ENCODE measurements at places on chromosomes 5 and 9.

- no peak overlapping the region for H3K4me3 ChIP-seq
- H3K27me3 ChIP-seq, result no peaks in the 10 kb centered on the region
- no peaks in the 10 kb centered on the region for H3K36me3 ChIP-seq
- DNase-seq, result no peak
- H3K4me1 ChIP-seq, result peaks cover 1% of the 10 kb centered on the region
These were observed 111.7 kb upstream of the BOD1 start for GRCh38 chr5:173727839-173728778.

DNA sequence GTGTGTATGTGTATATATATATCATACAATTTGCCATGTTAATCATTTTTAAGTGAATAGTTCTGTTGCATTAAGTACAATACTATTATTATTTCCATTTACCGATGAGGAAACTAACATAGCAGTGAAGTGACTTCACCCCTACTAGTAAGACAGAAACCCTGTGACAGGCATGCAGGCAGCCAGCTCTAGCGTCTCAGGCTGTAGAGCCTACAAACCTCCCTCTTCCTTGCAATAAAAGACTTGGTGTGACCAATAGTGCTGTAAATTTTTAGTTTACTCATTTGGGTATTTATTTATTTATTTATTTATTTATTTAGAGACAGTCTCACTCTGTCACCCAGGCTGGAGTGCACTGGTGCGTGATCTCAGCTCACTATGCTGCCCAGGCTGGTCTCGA is 24.7 kb downstream of the FNBP1 start:
- peaks cover 68% of the 10 kb centered on the region for H3K4me1 ChIP-seq
- peaks cover 14% of the 10 kb centered on the region for H3K36me3 ChIP-seq
- no peak for DNase-seq

GRCh38 chr9:97571664-97572063 is 61.5 kb downstream of the TSTD2 start:
- peaks cover 1% of the 10 kb centered on the region for H3K27me3 ChIP-seq
- no peak for DNase-seq
- no peak overlapping the region for H3K27ac ChIP-seq

DNA sequence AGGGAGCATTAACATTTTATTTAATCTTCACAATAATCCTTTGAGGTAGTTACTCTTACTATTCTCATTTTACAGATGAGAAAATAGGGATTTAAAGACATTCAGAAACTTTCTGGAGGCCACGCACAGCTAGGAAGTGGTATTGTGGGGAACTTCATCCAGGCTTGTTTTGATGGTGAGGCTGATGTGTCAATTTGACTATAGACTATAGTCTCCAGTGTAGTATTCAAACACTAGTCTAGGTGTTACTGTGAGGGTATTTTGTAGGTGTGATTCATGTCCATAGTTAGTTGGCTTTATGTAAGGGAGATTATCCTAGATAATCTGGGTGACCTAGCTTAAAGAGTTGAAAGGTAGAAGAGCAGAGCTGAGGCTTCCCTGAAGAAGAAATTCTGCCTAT is 54.1 kb upstream of the ELL2 start:
- H3K4me1 ChIP-seq, result no peaks in the 10 kb centered on the region
- no peaks in the 10 kb centered on the region for H3K27me3 ChIP-seq
- H3K4me3 ChIP-seq, result no peak overlapping the region
- DNase-seq, result no peak
- H3K27ac ChIP-seq, result no peak overlapping the region

GRCh38 chr5:36444582-36445418 is 143.1 kb upstream of the RANBP3L start:
- no peaks in the 10 kb centered on the region for H3K4me1 ChIP-seq
- H3K27me3 ChIP-seq, result peaks cover 14% of the 10 kb centered on the region
- H3K36me3 ChIP-seq, result no peaks in the 10 kb centered on the region

DNA sequence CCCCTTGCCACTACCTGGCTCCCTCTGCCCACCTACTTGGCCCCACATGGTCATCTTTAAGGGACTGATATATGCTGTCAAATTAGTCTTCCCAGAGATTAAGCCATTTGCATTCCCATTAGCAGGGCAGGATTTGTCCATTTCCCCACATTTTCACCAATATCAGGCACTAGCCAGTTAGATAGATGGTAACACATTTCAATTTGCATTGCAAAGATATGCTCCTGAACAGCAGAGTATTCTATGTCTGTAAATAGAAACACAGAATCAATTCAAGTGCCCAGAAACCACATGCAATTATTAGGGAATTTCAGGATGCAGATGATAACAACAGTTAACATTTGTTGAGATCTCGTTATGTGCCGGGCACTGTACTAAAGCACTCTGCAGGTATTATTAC is 92.6 kb upstream of the IL12B start:
- no peak overlapping the region for H3K4me3 ChIP-seq
- H3K27ac ChIP-seq, result no peak overlapping the region
- peaks cover 15% of the 10 kb centered on the region for H3K4me1 ChIP-seq
- H3K27me3 ChIP-seq, result no peaks in the 10 kb centered on the region
- DNase-seq, result no peak

DNA sequence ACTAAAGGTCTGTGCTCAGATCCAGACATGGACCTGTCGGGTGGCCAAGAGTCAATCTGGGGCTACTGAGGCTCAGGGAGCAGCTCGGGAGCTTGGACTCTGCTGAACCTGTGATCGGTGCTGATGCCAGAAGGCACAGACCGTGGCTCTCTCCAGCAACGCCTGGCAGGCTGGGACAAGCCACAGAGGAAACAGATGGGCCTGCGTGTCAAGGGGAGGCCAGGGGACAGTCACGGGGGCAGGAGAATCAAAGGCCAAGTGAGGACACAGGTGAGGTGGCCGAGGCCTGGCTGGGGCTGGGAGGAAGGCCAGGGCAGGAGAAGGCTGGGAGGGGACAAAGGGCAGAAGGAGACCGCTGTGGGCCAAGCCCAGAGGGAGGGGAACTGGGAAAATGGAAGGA is 43.4 kb downstream of the EPB41L4B start:
- no peak overlapping the region for H3K27ac ChIP-seq
- no peak overlapping the region for H3K4me3 ChIP-seq
- H3K36me3 ChIP-seq, result no peaks in the 10 kb centered on the region
- no peaks in the 10 kb centered on the region for H3K4me1 ChIP-seq
- DNase-seq, result no peak
- H3K27me3 ChIP-seq, result peaks cover 19% of the 10 kb centered on the region

DNA sequence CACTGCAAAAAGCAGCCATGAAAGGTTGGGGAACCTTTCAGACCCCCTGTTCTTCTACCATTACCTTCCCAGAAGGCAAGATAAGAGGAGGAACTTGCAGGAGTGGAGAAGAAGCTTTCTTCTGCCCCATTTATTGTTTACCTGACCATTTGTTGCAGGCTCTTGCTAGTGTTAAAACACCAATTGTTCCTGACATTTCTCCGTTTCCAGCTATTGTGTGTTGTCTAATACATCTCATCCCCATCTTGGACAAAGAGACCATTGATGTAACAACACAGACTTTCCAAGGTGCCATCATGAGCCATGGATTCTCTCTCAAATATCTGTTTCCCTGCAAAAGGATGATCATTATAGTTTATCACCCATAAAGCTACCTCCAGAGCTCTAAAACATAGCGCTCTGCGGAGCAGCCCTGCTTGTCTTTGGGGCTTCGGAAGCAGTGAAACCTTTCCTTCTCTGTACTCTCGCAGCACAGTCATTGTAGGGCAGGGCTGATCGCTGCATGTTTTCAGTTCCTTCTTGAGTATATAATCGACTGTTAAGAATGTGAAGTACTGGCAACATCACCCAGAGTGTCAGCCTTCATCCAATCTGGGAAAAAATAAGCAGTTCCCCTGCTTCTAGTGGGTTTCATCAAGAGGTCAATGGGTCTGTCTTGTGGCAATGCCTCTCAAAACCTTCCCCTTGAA is 680.0 kb downstream of the SEMA5A start:
- no peaks in the 10 kb centered on the region for H3K36me3 ChIP-seq
- no peak for DNase-seq
- H3K27me3 ChIP-seq, result no peaks in the 10 kb centered on the region
- no peak overlapping the region for H3K27ac ChIP-seq

GRCh38 chr9:110283751-110284150 is 27.4 kb upstream of the TXN start:
- H3K36me3 ChIP-seq, result no peaks in the 10 kb centered on the region
- no peak overlapping the region for H3K27ac ChIP-seq
- H3K4me3 ChIP-seq, result no peak overlapping the region
- H3K4me1 ChIP-seq, result no peaks in the 10 kb centered on the region
- no peaks in the 10 kb centered on the region for H3K27me3 ChIP-seq
- DNase-seq, result no peak

DNA sequence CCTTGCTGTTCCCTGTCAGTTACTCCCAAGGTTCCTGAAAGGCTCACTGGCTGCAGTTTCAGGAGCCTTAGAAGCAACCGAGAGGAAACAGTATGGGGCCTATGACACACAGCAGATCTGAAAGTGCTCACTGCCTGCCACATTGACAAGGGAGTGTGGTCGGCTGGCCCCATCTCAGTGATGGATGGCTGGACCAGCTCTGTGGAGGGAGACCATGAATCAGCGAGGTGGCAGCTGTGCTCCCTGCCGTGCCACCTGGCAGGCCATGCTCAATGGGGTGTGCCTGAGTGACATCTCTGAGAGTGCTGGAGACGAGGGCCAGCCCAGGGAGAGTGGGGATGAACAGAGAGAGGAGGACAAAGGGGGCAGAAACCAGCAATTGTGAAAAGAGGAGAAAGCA is 49.1 kb downstream of the DOCK2 start:
- no peak overlapping the region for H3K4me3 ChIP-seq
- peaks cover 11% of the 10 kb centered on the region for H3K36me3 ChIP-seq
- no peaks in the 10 kb centered on the region for H3K27me3 ChIP-seq
- peaks cover 9% of the 10 kb centered on the region for H3K4me1 ChIP-seq
- no peak overlapping the region for H3K27ac ChIP-seq

- no peak overlapping the region for H3K4me3 ChIP-seq
- DNase-seq, result no peak
- no peak overlapping the region for H3K27ac ChIP-seq
- no peaks in the 10 kb centered on the region for H3K27me3 ChIP-seq
- H3K4me1 ChIP-seq, result peaks cover 5% of the 10 kb centered on the region
These were observed 138.0 kb downstream of the DCP2 start for GRCh38 chr5:113114559-113114958.

GRCh38 chr9:134828892-134829291 is 51.7 kb upstream of the FCN2 start:
- no peak overlapping the region for H3K27ac ChIP-seq
- H3K4me3 ChIP-seq, result no peak overlapping the region
- no peaks in the 10 kb centered on the region for H3K27me3 ChIP-seq
- H3K36me3 ChIP-seq, result no peaks in the 10 kb centered on the region
- no peak for DNase-seq

DNA sequence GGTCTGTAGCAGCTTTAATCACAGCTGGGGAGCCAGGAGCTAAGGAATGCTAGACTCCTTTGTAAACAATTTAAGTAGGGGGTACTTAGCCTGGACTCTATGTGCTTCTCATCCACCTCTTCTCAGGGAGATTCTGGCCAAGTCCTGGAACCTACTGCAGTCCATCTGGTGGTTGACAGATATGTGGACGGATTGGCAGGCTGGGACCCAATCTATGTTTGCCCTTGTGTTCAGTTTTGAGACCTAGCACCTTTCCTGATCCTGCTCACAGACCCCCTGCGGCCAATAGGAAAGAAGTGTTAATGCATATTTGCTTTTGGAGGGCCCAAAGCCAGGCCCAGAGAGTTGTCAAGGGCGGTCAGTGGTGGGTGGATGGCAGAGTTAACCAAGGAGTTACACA is 6.4 kb downstream of the SLC22A5 start:
- H3K4me1 ChIP-seq, result peaks cover 20% of the 10 kb centered on the region
- H3K27me3 ChIP-seq, result no peaks in the 10 kb centered on the region
- H3K27ac ChIP-seq, result no peak overlapping the region
- DNase-seq, result no peak
- H3K36me3 ChIP-seq, result peaks cover 21% of the 10 kb centered on the region
- H3K4me3 ChIP-seq, result no peak overlapping the region

- H3K4me1 ChIP-seq, result no peaks in the 10 kb centered on the region
- H3K27ac ChIP-seq, result no peak overlapping the region
- DNase-seq, result no peak
- no peaks in the 10 kb centered on the region for H3K27me3 ChIP-seq
These were observed 286.0 kb downstream of the CYLC2 start for GRCh38 chr9:103281126-103281525.

DNA sequence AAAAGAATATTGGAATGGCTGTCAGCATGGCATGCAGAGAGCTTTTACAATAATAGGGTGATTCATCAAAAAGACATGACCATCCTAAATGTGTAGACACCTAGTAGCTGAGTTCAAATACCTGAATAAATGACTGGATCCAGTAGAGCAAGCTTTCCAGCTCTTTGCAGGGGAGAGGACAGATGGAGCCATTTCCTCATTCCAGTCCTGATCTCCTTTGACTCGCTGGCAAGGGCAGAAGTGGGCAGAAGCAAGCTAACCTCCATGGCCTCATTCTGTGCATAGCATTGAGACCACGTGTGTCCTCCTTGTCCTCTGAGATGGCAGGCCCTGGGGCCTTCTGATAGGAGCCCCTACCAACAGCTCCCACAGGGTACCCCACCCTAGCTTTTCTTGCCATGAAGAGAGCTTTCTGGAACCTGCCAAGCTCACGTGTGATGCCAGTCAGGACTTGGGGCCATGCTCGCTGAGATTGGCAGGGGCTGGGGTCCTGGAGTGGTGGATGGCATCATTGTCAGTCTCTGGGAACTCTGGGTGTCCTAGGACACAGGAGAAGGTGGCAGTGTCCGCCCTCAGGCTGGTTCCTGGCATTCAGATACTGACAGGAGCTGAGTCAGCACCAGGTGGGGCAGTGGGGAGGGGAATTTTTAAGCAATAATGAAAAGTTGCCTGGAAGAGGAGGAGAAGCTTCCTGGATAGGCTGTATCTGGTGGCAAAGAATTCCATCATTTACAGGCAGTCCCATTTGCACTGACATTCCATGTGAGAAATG is 33.6 kb downstream of the WWC1 start:
- no peak for DNase-seq
- H3K27me3 ChIP-seq, result peaks cover 33% of the 10 kb centered on the region
- no peaks in the 10 kb centered on the region for H3K4me1 ChIP-seq
- H3K4me3 ChIP-seq, result no peak overlapping the region
- no peaks in the 10 kb centered on the region for H3K36me3 ChIP-seq
- no peak overlapping the region for H3K27ac ChIP-seq

GRCh38 chr5:143045062-143045461 is 274.9 kb downstream of the ARHGAP26 start:
- peaks cover 48% of the 10 kb centered on the region for H3K36me3 ChIP-seq
- no peaks in the 10 kb centered on the region for H3K27me3 ChIP-seq
- no peak overlapping the region for H3K27ac ChIP-seq
- H3K4me3 ChIP-seq, result no peak overlapping the region
- H3K4me1 ChIP-seq, result peaks cover 3% of the 10 kb centered on the region

GRCh38 chr9:82961504-82962125 is 101.3 kb downstream of the RASEF start:
- DNase-seq, result peak; percentile 61
- no peaks in the 10 kb centered on the region for H3K4me1 ChIP-seq
- H3K4me3 ChIP-seq, result no peak overlapping the region

DNA sequence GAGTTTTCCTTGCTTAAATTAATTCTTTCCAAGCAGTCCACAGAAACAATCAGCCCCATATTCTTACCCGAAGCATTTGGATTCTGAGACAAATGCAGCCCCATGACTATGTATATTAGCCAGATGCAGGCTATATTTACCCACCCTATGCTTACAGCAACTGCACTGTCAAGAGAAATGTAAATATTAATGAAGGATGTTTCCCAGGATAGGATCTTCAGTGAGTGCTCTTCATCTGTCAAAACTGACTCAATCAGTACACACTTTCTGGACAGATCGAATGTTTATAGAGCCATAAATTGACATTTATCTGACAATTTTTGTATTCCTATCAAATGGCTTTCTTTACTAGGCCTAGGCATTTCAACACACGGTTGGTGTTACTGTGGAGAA is 725.3 kb upstream of the SEMA6A start:
- DNase-seq, result no peak
- no peak overlapping the region for H3K4me3 ChIP-seq
- no peaks in the 10 kb centered on the region for H3K4me1 ChIP-seq
- H3K27me3 ChIP-seq, result no peaks in the 10 kb centered on the region
